ENCODE measurements at places on chromosomes 6 and 20.

DNA sequence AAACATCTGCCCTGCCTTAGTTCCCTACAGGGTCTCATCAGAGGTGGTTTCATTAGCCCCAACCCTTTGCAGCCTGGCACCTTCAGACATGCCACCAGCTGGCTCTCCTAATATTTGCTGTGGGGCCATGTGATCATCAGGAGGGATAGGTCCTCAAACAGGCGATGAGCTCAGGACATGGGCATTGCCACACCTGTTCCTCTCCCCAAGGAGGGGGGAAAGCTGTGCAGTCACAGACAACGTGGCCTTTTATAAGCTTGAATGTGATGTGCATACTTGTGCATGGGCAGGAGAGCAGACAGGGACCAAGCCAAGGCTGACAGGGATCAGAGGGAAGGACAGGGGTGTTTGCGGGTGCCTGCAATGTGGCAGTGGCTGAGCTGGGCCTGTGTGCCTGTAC, 78.8 kb upstream of the ZNFX1 start:
- no peak for DNase-seq

DNA sequence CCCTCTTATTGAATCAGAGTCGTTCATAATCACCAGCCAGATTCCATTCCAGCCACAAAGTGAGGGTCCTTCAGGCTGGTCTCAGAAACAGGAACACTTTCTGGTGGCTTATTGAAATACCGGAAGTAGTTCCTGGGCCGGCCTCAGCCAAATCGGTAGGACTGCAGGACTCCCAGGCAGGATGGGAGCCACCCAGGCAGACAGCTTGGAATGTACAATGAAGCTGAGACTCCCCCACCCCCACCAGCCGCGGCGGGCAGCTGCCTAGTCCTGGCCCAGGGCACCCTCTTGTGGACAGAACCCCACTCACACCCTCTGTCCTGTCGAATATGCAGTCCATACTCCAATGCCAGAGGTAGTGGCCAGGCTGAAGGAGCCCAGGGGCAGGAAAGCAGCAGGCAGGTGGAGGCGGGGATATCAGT, 43.8 kb downstream of the MDFI start:
- peak; percentile 72 for DNase-seq

- no peak for DNase-seq
Observed at GRCh38 chr6:154921482-154921881, 73.6 kb upstream of the TIAM2 start.

GRCh38 chr6:144999127-144999526, 714.0 kb downstream of the UTRN start:
- no peak for DNase-seq

DNA sequence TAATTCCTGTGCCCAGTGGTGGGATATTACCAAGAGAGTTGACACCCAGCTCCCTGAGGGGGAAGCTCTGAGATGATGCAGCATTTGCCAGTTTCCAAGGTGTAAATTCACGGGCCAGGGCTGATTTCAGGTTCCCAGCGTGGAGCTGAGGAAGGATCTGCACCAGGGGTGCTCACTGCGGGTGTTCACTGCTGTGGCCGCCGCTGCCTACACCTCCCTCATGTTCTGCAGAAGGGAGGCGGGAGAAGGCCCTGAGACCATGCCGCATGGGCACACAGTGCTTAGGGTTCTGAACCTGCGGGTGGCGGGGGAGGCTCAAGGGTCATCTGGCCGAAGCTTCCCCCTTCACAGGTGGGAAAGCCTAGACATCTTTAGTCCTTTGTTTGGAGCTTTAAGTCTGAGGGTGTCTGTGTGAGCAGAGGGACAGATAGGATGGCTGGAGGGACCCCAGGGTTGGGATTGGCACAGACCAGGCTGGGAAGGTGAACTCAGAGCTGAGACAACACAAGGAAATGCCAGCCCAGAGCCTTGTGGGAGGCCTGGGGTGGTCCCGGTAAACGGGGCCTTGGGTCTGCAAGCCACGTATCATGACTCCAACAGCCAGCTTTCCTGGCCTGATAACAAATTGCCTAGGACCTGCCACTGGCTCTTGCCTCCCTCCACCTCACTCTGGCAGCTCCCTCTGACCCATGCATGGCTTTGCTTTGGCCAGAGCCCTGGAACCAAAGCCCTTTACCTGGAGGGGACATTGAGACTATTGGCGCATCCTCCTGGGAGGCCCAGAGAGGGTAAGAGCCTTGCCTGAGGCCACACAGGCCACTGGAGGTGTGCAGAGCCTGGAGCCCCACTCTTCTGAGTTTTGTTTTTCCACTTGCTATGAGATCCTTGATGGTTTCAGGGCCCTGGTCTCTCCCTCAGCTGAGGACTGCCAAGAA, 40.4 kb downstream of the SYNJ2 start:
- DNase-seq, result no peak

- no peak for DNase-seq
Observed at GRCh38 chr6:109308018-109308492, 74.2 kb downstream of the CD164 start.

DNA sequence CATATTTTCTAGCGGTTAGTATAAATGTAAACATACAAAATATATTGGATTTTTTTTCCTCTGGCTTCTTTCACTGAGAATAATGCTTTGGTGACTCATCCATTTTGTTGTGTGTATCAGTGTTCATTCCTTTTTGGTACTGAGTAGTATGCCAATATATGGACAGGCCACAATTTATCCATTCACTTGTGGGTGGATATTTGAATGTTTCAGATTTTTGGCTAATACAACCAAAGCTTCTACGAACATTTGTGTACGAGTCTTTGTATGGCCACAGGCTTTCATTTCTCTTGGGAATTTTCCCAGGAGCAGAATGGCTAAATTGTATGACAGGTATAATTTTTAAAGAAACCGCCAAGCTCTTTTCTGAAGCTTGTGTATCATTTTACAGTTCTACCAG, 677.5 kb downstream of the HDGFL1 start:
- DNase-seq, result no peak

DNA sequence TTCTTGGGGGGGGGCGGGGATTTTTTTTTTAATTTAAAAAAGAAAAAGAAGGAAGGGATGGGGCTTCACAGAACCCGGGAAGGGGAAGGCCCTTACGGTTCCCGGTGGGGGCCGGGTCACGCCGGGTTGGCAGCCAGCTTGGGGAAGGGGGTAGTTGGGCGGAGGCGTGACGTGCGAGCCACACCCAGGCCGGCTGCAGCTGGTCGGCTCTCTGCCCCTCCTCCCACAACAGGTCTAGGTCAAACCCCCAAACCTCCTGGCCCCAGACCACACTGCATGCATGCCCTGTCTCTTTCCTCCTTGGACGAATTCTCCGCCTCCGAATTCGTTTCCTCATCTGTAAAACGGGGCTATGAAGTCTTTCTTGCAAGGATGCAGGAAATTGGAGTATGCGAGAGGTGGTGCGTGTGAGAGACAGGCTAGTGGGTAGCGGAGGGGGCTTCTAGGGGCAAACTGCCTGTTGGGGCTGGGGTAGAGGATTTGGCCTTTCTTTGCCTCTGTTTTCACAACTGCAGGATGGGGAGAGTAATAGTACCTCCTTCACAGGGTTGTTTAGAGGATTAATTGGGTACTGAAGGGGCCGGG, 828 bp downstream of the HCK start:
- peak; percentile 78 for DNase-seq

DNA sequence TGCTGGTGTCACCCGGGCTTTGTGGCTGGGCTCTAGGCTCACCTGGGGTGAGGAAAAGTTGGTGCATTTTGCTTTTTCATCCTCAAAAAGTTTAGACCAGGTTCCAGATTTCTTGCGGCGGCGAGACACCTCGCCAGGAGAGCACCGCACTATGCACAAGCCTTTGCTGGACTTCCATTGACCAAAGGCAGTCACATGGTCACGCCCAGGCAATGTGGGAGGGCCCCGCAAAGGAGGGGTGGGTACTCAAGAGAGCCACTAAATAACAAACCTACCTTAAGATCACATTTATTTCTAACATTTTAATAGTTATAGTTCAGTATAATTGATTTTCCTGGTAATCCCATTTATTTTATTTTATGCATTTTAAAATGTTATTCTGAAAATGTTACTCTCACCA, 3.0 kb upstream of the KIF16B start:
- DNase-seq, result no peak

DNA sequence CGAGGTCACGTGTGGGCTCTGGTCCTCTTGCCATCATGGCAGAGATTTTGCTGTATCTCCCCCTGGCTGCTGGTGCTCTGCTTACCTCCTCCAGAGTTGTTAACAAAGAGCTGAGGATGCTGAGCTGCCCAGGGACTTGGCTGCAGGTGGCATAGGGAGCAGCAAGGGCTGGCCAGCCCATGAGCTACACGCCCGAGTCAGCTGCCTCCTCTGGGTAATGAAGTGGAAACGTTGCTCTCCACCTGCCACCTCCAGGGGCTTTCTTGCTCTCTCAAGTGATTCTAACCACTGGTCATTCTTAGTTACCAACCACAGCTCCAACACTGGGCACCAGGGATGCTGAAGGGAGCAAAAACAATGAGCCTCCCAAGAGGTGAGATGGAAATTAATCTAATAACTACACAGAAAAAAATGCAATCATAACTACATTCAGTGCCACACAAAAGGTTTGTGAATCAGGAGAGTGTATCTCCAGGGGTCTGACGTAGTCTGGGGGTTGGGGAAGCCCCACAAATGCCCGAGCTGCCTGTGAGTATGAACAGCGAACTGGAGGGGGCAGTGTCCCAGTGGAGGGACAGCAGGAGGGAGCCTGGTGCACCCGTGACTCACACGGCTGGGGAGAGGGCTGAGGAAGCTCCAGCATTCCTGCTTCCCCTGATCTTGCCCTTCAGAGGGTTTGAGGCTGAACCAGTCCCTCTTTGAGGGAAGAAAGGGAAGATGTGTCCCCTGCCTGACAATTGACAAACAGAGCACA, 78.7 kb downstream of the CDH26 start:
- no peak for DNase-seq

DNA sequence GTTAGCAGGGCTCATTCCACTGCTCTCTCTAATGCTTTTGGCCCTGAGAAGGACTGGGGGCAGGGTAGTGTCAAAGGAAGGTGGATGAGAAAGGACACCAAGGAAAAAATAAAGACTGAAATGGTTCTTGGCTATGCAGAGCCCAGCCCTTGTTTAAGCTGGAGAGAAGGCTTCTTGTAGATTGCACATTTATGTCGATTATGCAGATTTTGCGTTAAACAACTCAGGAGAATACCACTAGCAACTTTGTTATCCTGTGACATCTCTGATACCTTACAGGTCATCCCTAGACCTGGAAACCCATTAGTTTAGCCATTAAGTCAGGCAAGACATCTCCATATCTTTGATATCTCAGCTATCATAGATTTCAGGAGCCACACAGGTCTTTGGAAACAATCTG, 11.1 kb upstream of the IL17F start:
- no peak for DNase-seq

DNA sequence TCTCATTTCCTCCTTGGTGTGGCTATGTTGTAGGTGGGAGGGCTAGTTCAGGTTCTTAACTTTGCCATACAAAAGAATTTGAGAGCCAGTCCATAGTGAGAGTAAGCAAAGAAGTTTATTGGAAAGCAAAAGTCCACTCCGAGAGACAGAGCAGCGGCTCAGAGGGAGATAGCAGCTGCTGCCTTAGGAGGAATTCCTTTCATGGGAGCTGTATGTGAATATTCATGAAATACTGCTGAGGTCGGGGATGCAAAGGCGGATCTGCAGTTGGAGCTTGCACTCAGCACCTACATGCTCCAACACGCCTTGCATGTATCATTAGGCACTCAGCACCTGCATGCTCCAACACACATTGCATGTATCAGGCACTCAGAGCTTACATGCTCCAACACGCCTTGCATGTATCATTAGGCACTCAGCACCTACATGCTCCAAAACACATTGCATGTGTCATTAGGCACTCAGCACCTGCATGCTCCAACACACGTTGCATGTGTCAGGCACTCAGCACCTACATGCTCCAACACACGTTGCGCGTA, 54.9 kb downstream of the CDH4 start:
- no peak for DNase-seq

DNA sequence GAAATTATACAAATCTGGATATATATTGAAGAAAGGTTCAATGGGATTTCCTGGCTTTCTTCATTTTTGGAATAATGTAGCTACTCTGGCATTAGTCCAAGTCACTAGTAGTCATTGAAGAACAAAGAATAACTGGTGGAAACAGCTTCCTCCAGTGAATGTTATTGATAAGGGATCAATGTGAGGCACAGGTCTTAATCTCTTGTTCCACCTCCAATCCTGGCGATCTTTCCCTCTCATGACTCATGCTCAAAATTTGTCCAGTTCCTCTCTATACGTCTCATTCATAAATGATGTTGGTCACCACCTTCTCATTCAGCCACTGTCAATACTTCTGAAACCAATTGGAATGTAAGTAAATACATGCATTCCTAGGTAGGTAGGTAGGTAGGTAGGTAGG, 185.0 kb upstream of the BMP2 start:
- DNase-seq, result no peak

DNA sequence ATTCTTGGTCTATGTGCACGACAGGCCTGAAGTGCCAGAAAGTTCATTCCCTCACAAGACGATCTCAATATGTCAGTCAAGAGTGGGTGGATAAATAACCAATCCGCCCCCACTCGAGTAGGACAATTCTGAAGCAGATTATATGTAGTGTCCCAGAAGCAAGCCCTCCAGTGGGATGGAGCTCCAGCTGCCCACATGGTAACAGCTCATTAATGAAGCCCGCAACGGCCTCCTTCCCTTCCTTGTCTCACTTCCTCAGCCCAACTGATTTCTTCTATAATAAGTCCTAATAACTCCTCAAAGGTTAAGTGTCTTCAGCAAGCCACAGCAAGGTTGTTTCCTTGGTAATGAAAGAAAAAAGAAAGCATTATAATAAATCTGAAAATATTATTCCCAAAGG, 82.1 kb upstream of the F13A1 start:
- no peak for DNase-seq

GRCh38 chr6:129138739-129139405, 255.9 kb downstream of the LAMA2 start:
- DNase-seq, result no peak

- DNase-seq, result no peak
Observed at GRCh38 chr6:98547634-98548033, 286.7 kb upstream of the POU3F2 start.

DNA sequence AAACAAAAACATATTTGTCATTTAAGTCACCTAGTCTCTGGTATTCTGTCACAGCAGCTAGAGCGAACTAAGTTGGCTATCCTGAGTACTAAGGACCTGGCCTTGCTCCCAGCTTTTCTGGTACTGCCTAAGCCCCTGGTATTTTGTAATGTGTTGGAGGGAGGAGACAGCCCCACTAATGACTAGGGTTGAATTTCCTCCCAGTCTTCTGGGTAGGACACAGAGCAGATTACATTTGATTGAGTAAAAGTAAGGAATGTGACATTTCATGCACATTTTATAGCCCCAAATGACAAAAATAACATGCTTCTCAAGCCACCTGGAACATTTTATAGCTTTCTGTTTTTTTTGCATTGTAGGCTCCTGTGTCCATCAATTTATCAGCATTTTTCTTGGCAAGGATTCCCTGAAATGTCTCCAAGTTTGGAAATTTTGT, 47.9 kb upstream of the DDR1 start:
- no peak for DNase-seq

GRCh38 chr6:130760006-130760405, 67.2 kb upstream of the SMLR1 start:
- DNase-seq, result no peak

DNA sequence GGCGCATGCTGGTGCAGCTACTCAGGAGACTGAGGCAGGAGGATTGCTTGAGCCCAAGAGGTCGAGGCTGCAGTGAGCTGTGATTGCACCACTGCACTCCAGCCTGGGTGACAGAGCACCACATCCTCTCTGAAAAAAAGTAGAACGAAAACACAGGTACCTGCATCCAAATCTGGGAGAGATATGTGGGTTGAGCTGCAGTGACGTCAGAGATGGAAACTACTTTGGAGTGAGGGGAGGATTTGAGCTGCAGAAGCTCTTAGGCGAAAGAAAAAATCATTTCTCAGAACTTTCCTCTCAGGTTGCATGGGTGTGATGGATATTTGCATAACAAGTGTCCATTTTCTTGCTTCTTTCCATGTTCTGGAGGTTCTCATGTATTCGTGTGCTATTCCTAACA, 4.0 kb upstream of the TULP1 start:
- no peak for DNase-seq
